ENCODE measurements at places on chromosomes 7 and 10. TPM values are rescaled to one million over a fixed set of nuclear protein-coding genes. Genes with fewer than 3 reads are reported as not detected.

- no peak for DNase-seq
- H3K36me3 ChIP-seq, result no peaks in the 10 kb centered on the region
- H3K4me1 ChIP-seq, result peaks cover 2% of the 10 kb centered on the region
- no peak overlapping the region for H3K27ac ChIP-seq
Observed at GRCh38 chr10:117005527-117006055, 604 bp upstream of the SHTN1 start.

GRCh38 chr10:695396-695795 is 5.9 kb upstream of the DIP2C start:
- no peak overlapping the region for H3K4me3 ChIP-seq
- no peak overlapping the region for H3K27ac ChIP-seq
- H3K4me1 ChIP-seq, result peaks cover 10% of the 10 kb centered on the region

DNA sequence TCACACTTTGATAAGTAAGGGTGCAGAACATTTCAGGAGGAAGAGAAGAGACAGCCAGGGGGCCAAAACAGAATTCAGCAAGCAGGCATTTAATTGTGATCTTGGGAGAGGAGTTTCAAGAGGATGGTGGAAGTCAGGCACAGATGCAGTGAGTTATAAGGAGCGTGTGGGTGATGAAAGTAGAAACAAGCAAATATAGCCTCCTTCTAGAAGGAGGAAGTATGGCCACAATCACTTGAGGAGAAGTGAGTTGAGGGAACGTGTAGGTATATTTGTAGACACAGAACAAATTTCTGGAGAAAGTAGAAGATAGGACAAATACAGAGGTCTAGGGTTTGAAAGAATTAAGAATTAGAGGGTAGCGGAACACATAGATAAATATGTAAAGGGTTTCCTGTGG is 165.8 kb downstream of the CACNB2 start:
- H3K27ac ChIP-seq, result no peak overlapping the region
- H3K27me3 ChIP-seq, result no peaks in the 10 kb centered on the region
- H3K4me1 ChIP-seq, result no peaks in the 10 kb centered on the region
- H3K4me3 ChIP-seq, result no peak overlapping the region

AZGP1 gene
- total RNA-seq, result not detected

MDH2 gene
- 73.6 TPM for total RNA-seq

FOXI2 gene
- total RNA-seq, result not detected
